G401 (cell line): ENCODE measurements at places on chromosomes 5 and 9. TPM values are rescaled to one million over a fixed set of nuclear protein-coding genes. Genes with fewer than 3 reads are reported as not detected.

GRCh38 chr5:178306430-178307225 lies 74.0 kb upstream of the PHYKPL start:
- no peak for DNase-seq

GRCh38 chr5:127907907-127908306 lies 175.7 kb upstream of the SLC12A2 start:
- no peak for DNase-seq

- DNase-seq, result no peak
Measured at GRCh38 chr9:91217388-91217787, 144.3 kb downstream of the AUH start.

The ZFR gene
- total RNA-seq, result 62.1 and 93.9 TPM in 2 replicates
